ENCODE measurements at places on chromosomes 5 and 9. TPM values are rescaled to one million over a fixed set of nuclear protein-coding genes. Genes with fewer than 3 reads are reported as not detected.

- DNase-seq = no peak
- H3K4me1 ChIP-seq = no peaks in the 10 kb centered on the region
- H3K27me3 ChIP-seq = no peaks in the 10 kb centered on the region
- no peaks in the 10 kb centered on the region for H3K36me3 ChIP-seq
Observed at GRCh38 chr5:57772512-57772911, 289.9 kb upstream of the ACTBL2 start.

CSF2 gene
- not detected for polyA plus RNA-seq

GFRA3 gene
- 1.0 TPM for polyA plus RNA-seq

GRCh38 chr5:115297031-115297430 is 577 bp upstream of the CCDC112 start:
- peak; percentile 22 for DNase-seq
- no peaks in the 10 kb centered on the region for H3K36me3 ChIP-seq
- H3K4me1 ChIP-seq = no peaks in the 10 kb centered on the region
- H3K4me3 ChIP-seq = no peak overlapping the region

- H3K4me1 ChIP-seq = no peaks in the 10 kb centered on the region
- DNase-seq = no peak
- peak overlapping the region; percentile 66 for H3K27ac ChIP-seq
- H3K36me3 ChIP-seq = no peaks in the 10 kb centered on the region
- no peaks in the 10 kb centered on the region for H3K27me3 ChIP-seq
- peak overlapping the region; percentile 83 for H3K4me3 ChIP-seq
Observed at GRCh38 chr9:71911908-71912335, 483 bp downstream of the C9orf85 start.

- no peaks in the 10 kb centered on the region for H3K4me1 ChIP-seq
- no peak for DNase-seq
- H3K36me3 ChIP-seq = no peaks in the 10 kb centered on the region
- H3K27me3 ChIP-seq = no peaks in the 10 kb centered on the region
- H3K4me3 ChIP-seq = no peak overlapping the region
- no peak overlapping the region for H3K27ac ChIP-seq
Observed at GRCh38 chr5:127280491-127281220, 9.9 kb upstream of the MEGF10 start.

DNA sequence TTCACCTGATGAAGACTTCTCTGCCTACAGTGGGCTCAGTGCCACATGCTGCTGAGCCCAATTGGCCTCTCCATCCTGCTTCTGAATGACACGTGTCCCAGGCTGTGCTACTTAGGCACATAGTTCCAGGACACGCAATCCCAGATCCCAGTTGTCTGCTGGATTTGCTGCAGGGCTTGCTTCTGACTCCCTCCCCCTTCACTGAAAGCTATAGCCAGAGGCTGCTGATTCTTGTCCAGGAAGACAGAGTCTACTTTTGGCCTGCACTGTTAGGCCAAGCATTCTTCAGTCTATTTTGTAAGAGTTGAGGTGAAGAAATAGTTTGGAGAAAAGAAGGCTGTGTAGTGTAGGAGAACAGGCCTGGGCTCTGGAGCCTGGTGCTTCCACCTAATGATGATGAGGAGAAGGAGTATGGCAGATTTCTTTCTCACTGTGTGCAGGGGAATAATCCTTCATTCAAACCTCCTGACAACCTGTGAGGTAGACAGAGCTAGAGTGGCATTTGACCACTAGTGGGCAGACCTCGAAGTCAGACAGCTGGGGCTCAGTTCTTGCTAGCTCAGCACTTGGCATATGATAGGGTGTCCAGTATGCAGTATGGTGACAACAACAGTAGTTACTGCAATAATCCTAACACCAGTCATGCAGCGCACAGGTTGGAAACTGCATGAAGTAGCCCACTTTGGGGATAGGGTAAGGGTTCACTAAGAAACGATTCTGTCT is 19.5 kb upstream of the ASPN start:
- no peaks in the 10 kb centered on the region for H3K27me3 ChIP-seq
- H3K27ac ChIP-seq = no peak overlapping the region
- peak; percentile 35 for DNase-seq

GRCh38 chr9:120768886-120769285 is 24.3 kb downstream of the FBXW2 start:
- H3K27ac ChIP-seq = no peak overlapping the region
- H3K4me3 ChIP-seq = no peak overlapping the region
- no peaks in the 10 kb centered on the region for H3K4me1 ChIP-seq

DNA sequence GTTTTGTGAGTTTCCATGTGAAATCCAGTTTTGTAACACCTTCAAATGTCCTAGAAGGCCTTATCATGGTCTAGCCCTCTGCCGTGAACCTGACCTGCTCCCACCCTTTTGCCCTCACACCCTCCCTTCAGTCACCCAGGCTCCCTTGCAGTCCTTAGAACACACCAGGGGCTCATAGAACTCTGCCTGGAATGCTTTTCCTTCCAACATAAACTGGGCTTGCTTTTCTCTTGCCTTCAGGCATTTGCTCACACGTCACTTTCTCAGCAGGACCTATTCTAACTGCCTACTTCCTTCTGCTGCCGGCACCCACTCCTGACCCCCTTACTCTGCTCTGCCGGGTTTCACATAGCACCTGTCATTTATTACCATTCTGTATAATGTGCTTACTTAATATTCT is 111.9 kb downstream of the PDE8B start:
- no peaks in the 10 kb centered on the region for H3K27me3 ChIP-seq
- no peaks in the 10 kb centered on the region for H3K36me3 ChIP-seq
- no peak overlapping the region for H3K4me3 ChIP-seq
- no peak overlapping the region for H3K27ac ChIP-seq

DNA sequence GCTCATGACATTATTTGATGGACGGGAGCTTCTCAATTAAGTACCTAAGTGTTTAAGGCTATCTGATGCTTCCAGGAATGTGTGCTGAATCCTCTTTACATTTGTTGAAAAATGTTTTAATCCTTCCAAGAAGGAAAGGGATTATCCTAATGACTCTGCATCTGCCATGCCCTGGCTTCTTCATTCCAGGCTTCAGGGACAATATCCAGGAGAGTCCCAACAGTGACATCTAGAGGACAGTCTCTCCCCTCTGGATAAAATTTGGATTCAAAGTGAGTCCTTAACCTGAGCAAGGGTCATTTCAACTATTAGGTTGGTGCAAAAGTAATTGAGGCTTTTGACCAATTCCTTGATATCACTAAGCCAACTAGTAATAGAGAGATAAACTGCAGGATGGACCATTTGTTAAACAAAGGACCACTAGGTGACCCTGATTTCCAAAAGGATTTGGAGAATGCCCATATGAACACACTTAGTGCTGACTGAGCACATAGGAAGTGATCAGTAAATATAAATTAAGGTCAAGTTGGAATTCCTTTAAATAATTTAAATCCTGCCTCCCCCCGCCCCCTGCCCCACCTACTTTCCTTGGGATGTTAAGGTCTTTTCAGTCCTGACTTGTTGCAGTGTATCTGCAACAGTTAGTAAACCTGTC is 19.1 kb downstream of the TNFSF8 start:
- peak; percentile 72 for DNase-seq
- H3K36me3 ChIP-seq = no peaks in the 10 kb centered on the region
- H3K4me1 ChIP-seq = peaks cover 3% of the 10 kb centered on the region
- no peak overlapping the region for H3K27ac ChIP-seq
- H3K4me3 ChIP-seq = no peak overlapping the region
- no peaks in the 10 kb centered on the region for H3K27me3 ChIP-seq

DNA sequence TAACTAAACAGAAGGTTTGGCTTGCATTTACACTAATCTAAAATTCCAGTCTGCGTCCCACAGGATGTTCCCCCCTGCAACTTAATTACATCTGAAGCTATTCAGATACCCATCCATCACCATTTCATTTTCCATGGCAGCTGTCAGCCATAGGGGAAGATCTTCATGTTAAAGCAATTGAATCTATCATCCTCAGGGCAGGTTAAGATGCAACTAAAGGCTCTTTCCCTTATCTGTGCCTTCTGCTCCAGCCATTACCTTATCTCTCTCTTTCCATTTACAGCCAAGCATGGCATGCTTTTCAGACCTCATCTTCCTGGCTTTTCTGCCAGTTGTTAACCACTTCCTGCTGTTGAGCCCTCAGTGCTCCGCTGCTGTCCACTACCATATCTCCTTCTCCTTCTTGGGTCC is 15.8 kb upstream of the HACD4 start:
- no peak overlapping the region for H3K4me3 ChIP-seq
- no peak overlapping the region for H3K27ac ChIP-seq
- DNase-seq = no peak
- H3K4me1 ChIP-seq = no peaks in the 10 kb centered on the region
- H3K27me3 ChIP-seq = no peaks in the 10 kb centered on the region

PNPLA7 gene
- 2.1 TPM for polyA plus RNA-seq

ELP1 gene
- 12.9 TPM for polyA plus RNA-seq

CD274 gene
- polyA plus RNA-seq = 2.0 TPM

DNA sequence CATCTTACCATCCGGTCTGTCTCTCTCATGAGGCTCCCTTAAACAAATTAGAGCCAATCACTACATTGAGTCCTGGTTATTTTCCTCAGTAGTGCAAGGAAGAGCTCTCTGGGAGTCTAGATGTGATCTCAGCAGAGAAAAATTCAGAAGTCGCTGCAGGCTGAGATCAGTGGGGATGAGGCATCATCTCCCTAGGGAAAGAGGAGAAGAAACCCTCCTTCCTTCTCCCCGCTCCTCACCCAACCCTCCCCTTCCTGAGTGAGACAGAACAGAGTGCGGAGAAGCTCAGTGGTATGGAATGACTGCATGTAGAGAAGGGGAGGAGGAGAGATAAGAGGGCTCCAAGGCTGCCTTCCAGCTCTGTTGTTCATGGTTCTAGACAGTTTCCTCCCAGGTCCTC is 80.5 kb downstream of the PAPPA start:
- H3K27me3 ChIP-seq = no peaks in the 10 kb centered on the region
- H3K36me3 ChIP-seq = no peaks in the 10 kb centered on the region
- DNase-seq = no peak
- no peaks in the 10 kb centered on the region for H3K4me1 ChIP-seq

IFNA13 gene
- not detected for polyA plus RNA-seq

GRCh38 chr9:100534401-100534800 is 43.5 kb upstream of the CAVIN4 start:
- no peaks in the 10 kb centered on the region for H3K27me3 ChIP-seq
- peak; percentile 32 for DNase-seq
- H3K27ac ChIP-seq = no peak overlapping the region
- H3K36me3 ChIP-seq = no peaks in the 10 kb centered on the region

OTULINL gene
- polyA plus RNA-seq = 7.1 TPM

DNA sequence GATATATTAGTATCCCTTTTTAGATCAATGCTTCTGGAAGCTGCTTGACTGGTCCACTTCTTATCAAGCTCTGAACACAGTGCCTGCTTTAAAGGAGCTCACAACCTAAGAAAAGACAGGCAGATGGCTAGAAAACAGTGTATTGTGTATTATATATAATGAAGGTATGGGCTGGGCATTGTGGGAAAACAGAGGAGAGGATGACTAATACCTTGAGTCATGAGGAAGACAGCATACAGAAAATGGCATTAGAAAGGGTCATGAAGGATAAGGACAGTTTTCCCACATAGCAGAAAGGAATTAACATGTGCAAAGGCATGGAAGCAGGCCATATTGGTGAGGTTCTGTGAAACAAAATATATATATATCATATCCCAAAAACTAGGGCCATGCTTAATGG is 309.6 kb downstream of the MLLT3 start:
- DNase-seq = no peak
- H3K27me3 ChIP-seq = no peaks in the 10 kb centered on the region
- no peaks in the 10 kb centered on the region for H3K36me3 ChIP-seq
- no peak overlapping the region for H3K27ac ChIP-seq
- H3K4me3 ChIP-seq = no peak overlapping the region

LECT2 gene
- not detected for polyA plus RNA-seq

JAKMIP2 gene
- polyA plus RNA-seq = 0.71 TPM

DNA sequence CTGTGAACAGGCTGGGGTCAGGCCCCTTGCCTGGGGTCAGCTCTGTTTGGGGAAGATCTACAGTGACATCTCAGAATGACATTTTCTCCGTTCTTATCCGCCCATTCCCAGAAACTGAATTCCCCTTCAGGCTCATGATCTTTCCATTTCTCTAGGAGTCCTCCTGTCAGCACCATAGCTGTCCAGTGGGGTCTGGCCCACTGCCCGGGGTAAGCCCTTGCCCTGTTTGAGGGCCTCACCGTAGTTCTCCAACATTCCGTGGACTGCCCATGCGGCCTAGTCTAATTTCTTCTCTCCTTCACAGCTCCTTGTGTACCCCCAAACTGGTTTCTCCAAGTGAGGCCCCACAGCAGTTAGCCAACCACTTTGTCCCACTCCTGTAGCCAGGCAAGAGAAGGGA is 68.4 kb downstream of the ENTREP1 start:
- H3K27me3 ChIP-seq = no peaks in the 10 kb centered on the region
- H3K4me1 ChIP-seq = no peaks in the 10 kb centered on the region
- H3K36me3 ChIP-seq = no peaks in the 10 kb centered on the region
- no peak overlapping the region for H3K4me3 ChIP-seq
- no peak overlapping the region for H3K27ac ChIP-seq

GRCh38 chr5:40667161-40667663 is 12.5 kb upstream of the PTGER4 start:
- DNase-seq = no peak
- no peak overlapping the region for H3K4me3 ChIP-seq
- no peaks in the 10 kb centered on the region for H3K27me3 ChIP-seq
- no peaks in the 10 kb centered on the region for H3K4me1 ChIP-seq

GRCh38 chr9:114761523-114761922 is 44.3 kb downstream of the TNFSF15 start:
- no peak overlapping the region for H3K4me3 ChIP-seq
- DNase-seq = no peak
- no peaks in the 10 kb centered on the region for H3K36me3 ChIP-seq
- H3K27me3 ChIP-seq = no peaks in the 10 kb centered on the region
- H3K4me1 ChIP-seq = no peaks in the 10 kb centered on the region

DNA sequence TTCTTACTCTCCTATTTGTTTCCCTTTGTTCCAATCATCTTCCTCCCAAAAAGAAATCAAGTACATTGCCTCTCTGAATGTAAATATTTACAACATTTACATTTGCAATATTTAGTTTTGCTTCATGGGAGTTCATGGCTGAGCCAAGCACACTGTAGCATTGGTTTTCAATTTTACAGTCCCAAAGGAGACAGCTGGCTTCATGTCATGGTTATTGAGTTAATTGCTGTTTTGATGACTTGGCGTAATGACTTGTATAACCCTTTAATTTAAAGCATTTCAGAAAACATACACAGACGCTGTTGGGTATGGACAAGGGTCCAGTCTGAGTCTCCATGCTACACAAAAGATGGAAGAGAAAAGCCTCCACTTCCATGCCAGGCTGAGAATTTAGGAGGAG is 25.6 kb upstream of the VLDLR start:
- DNase-seq = no peak
- no peak overlapping the region for H3K4me3 ChIP-seq
- no peak overlapping the region for H3K27ac ChIP-seq

DNA sequence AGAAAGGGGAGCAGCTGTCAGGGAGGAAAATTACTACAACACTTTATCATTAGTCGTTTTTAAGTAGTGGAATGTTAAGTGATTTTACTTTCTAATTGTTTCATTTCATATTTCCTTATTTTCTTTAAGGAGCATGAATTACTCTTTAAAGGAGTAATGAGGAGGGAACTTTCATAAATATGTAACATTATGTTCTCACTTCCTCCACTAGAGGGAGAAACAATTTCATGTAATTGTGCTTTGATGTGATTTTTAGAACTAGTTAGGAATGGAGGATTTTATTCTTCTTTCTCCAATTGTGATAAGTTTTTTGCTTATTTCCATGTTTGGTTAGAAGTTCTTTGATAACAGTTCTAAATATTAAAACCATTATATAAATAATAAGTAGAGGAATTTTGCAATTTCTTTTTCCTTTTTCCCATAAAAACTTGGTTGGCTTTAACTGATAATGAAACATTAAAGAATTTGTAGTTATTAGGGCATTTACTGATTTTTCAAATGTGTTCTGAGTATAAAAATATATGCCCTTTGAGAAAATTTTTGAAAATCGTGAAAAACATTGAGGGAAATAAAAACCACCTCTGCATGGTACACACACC is 25.6 kb downstream of the CEP78 start:
- H3K36me3 ChIP-seq = peaks cover 3% of the 10 kb centered on the region
- H3K4me1 ChIP-seq = no peaks in the 10 kb centered on the region
- H3K27ac ChIP-seq = no peak overlapping the region
- no peaks in the 10 kb centered on the region for H3K27me3 ChIP-seq
- DNase-seq = no peak

MSMP gene
- polyA plus RNA-seq = not detected
